Stimulated activated CD8-positive, alpha-beta memory T cell treated with anti-CD3 and anti-CD28 coated beads, Interleukin-2, amount 100 ng/mL, for 48 hours (primary cell): ENCODE measurements at places on chromosomes 5 and 9.

DNA sequence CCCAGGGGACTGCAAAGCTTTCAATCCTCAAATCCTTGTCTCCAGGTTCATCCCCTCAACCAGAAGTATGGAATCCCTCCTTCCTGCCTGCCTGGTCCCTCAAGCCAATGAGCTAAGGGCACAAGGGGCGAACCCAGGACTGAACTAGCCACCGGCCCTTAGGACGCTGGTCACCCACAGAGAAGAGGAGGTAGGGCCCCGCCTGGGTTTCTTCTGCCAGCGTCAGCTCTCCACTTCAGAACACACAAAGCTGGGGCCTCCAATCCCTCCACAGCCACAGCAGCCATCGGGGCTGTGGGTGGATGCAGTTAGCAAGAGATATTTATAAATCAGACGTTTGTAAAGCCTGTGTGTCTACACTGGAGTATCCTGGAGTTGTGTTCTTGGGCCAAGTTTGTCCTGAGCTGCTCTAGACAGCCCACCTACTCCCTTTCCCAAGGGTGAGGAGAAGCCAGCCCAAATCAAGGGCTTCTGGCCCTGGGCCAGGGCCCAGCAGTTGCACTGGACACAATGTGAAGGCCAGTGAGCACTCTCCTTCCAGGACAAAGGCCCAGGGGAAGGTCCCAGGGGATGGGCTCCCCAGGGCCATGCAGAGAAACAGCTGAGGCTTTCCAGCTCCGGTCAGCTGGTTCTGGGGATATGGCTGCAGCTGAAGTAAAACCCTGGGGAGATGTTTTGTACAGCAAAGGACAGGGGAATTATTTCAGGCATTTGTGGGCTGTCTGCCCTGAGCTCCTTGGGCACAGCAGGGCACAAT lies 18.9 kb downstream of the AMBP start:
- DNase-seq, result no peak

DNA sequence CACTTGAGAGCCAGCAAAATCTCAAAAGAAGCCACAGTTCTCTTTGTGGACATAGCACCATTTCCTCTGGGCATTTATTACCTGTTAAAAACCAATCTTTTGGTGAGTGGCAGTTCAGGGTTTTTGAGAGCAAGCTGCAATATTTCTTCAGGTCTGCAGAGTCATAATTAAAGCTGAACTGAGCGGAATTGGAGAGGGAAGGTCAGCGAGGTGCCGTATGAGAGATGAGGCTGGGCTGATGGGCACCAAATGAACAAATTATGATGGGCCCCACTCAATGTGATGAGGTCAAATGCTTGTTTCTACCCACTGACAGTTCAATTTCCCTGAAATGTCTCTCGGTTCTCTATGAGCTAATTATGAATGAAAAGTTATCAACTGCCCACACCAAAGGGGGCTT lies 231.9 kb downstream of the AP3B1 start:
- no peak for DNase-seq

DNA sequence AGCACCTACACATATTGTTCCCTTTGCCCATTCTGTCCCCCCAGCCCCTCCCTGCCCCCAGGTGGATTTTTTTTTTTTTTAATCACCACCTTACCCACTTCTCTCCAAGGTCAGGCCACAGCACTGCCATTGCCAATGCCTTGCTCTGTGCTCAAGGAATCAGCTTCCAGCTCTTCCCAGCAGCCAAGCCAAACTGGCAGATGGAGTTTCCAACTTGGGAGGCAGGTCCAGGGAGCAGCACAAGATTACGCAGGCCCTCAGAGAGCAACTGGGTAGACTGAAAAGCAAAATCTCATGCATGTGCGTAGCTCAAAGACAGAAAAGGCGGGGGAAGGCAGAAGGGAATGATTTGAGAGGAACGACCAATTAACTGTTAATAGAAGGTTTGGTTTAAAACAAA lies 15.1 kb downstream of the GRHPR start:
- DNase-seq, result no peak

DNA sequence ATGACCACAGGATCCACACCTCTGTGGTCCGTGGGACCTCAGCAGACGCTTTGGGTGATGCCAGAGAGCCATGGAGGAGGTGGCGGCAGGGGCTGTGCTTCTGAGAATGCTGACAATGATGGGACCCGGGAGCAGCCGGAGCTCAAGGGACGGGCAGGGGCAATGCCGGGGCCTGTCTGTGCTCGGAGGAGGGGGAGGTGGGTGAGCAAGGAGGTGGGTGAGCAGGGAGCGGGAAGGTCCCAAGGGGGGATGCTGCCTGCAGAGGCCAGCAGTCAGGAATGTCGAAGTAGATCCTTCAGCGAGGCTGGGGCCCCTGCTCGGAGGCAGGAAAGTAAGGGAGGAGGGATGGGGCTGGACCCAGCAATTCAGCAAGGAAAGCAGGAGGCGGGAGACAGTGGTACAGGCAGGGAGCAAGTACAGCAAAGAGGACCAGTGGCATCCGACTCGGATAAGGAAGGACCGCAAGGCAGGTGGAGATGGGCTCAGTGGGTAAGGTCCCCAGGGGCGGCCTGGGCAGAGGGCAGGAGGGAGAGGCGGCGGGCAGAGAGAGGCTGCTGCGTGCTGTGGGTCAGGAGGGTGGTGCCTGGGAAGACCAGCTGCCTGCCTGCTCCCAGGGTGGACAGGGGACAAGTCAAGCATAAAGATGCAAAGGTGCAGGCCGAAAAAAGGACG lies 49.0 kb downstream of the ADAMTS2 start:
- no peak for DNase-seq

GRCh38 chr5:39623291-39623865 lies 198.6 kb upstream of the DAB2 start:
- DNase-seq, result no peak

GRCh38 chr9:90100014-90100413 lies 495.2 kb downstream of the GADD45G start:
- no peak for DNase-seq

DNA sequence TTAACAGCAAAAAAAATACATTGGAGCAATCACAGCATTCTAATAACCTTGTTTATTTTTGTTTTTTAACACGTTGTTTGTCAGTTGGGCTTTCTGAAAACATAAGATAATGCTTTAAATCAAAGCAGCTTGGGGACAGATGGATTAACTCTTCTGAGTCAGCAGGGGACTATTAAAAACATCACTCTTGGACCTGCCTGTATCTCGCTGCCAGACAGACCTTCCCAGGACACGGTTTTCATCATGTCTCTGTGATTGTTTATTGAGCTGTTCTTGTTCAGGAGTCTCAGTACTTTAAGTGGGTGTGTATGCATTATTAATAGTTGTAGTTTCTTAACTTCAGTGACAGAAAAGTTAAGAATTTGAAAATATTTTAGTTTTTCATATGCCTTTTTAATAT lies 173.2 kb downstream of the SH3GL2 start:
- DNase-seq, result no peak

- DNase-seq, result peak; percentile 36
Observed at GRCh38 chr9:2053883-2054845, 39.0 kb downstream of the SMARCA2 start.

- DNase-seq, result no peak
Observed at GRCh38 chr5:143002459-143003327, 232.5 kb downstream of the ARHGAP26 start.

DNA sequence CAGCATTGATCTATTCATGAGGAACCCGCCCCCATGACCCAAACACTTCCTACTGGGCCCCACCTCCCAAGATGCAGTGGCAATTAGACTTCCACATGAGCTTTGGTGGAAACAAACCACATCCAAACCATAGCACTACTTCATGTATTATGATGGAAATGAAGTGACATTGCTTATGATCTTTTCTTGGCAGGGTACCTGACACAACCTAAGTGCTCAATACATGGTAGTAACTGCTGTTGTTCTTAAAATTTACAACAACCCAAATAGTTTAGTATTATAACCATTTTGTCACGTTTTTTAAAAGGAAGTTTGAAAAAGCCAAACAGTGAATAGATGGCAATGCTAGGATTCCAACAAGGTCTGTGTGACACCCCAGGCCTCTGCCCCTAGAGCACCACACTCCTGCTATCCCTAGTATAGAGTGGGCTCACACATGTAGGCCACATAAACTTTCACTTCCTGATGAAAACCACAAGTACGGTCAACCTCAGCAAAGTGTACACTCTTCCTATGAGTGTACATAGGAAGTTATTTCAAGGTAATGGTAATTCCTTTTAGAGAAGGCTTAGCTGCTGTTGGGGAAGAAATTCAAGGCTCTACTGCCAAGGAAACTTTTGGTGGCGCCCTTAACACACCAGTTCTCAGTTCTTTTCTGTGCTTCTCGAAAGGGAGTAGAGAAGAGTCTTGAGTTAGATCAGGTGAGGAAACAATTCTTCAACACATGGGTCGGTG lies 97.6 kb downstream of the ARSB start:
- DNase-seq, result no peak

- no peak for DNase-seq
Observed at GRCh38 chr5:179368806-179369529, 23.7 kb upstream of the ADAMTS2 start.

DNA sequence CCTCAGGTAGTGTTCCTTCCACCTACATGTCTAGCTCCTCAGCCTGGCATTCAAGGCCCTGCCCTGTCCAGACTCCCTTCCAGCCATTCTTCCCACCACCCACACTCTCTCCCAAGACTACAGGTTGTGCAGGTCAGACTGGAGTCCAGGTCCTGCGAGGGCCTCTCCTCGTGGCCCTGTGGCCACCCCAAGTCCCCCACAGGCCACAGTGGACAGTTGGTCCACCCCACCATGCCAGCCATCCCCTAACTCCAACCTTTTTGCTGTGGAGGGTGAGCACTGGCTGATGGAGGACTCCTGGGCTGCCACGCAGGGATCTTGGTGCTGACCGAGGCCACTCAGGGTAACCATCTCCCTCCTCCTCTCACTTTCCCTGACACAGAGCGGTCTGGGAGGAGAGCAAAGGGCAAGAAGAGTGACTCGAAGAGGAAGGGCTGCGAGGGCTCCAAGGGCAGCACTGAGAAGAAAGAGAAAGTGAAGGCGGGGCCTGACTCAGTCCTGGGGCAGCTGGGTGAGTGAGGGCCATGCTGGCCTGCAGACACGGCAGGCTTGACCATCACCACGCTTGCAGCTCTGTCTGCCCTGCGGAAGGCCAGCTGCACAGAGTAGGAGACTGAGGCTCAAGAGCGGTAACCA lies 51.0 kb downstream of the JADE2 start:
- DNase-seq, result no peak

- DNase-seq, result no peak
Observed at GRCh38 chr5:92017776-92018175, 634.7 kb upstream of the ARRDC3 start.

DNA sequence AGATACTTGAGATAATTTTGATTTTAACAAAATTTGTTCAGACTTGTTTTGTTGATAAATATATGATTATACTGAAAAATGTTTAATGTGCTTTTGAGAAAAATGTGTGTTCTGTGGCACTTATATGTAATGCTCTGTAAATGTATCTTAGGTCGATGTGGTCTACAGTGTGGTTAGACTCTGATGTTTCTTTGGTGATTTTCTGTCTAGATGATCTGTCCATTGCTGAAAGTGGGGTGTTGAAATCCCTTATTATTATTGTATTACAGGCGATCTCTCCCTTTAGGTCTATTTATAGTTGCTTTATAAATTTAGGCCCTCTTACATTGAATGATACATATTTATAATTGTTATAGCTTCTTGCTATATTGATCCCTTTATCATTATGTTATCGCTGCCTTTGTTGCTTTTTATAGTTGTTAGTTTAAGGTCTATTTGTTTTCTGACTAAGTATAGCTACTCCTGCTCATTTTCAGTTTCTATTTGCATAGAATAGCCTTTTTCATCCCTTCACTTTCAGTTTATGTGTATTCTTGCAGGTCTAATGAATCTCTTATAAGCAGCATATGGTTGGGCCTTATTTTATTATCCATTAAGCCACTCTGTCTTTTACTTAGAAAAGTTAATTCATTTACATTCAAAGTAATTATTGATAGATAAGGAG lies 124.3 kb downstream of the MRPS30 start:
- DNase-seq, result no peak

DNA sequence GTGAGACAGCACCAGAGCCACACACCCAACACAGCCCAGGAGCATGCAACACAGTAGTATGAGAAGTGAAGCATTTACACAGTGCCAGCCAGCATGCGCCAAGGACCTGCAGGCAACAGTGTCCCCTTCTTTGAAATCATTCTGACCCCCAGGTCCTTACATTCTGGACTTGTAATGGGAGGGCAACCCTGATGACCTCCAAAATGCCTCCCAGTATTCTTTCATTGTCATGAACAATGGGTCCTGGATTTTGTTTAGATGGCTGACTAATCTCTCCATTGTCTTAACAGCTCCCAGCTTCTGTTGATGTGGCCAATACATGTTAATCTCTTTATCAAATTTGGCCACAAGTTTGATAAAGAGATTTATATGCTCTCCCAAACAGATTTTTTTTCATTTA lies 417.1 kb downstream of the DMRTA1 start:
- DNase-seq, result no peak

DNA sequence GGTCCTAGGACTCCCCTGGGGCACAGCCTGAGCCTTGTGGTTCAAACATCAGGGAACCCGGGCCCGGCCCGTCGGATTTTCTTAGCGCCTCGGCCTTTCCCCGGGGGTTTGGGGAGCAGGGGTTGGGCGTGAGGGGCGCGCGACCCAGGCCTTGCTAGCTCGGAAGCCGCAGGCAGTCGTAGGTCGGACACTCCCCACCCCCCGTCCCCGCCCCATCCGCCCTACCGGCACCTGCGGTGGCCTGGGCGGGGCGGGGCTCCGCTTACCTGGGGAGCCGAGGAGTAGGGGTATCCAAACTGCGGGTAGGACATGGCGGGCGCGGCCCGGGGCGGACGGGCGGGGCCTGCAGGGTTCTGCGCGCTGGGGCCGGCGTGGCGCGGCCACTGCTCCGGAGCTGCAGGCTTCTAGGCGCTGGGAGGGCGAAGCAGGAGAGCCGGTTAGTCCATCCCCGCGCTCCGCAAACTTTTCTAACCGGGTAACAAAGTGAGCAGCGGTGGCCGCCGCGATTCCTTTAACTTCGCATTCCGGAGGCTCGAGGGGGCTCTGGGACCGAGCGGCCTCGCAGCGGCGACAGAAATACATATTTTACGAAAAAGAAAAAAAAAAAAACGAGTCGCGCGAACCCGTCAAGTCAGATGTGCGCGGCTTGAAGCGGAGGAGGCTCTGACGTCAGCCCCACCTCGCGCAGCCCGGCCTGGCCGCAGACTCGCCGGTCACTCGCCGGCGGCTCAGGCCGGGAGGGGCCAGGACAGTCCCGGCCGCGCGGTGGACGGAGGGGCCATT lies at the start of gene IRX4:
TSS of gene IRX4 (minus strand) at position 589 of the 783 bp plus-strand sequence. CDS start at position 311, 278 bp downstream.
- no peak for DNase-seq

- no peak for DNase-seq
Observed at GRCh38 chr5:170939178-170939577, 77.4 kb downstream of the RANBP17 start.

GRCh38 chr9:95327239-95327865 lies 9.8 kb upstream of the FANCC start:
- no peak for DNase-seq

DNA sequence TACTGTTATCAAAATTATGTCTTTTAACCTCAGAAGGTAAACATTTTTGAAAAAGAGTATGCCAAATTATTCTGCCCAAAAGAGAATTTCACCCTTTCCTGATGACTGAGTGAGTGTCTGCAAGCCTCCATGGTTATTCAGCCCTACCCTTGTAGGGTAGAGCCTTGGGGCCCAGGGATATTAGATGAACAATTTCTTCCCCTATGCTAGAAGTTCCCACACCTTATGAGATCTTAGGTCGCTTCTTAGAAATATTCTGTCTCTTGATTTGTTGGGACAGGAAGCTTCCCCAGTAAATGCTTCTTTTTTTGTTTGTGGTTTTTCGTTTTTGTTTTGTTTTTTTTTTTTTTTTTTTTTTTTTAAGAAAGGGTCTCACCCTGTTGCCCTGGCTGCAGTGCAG lies 3.1 kb downstream of the CRB2 start:
- no peak for DNase-seq
